ENCODE measurements at places on chromosomes 5 and 9.

DNA sequence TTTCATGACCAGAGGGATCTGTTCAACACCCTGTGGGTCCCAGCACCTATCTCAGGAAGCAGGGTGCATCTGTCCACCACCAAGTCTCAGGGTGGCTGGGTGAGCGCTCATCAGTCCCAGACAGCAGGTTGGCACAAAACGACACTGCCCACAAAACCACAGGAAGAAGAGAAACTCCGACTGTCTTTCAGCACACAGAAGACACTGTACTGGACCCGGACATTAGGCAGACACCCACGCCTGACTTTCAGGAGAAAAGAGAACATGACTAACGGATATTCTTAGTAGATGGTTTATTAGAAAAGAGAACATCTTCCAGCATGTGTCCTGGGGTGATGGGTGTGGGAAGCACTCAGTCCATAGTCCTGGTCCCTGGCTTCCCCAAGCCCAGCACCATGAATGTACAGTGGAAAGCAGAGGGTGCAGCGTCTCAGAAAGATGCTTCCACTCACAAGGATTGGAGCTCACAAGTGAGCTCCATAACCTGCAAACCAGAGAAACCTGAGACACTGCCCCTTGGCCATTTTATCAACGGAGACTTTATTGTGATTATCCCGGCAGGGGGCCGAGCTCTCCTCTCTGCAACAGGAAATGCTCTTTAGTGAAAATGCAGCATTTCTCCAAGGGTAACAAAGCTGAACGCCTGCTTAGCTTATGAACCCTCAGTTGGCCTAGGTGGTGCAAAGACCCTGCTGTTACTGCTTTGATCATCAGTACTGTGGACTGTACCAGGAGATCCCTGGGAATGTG, 35.8 kb upstream of the LCP2 start:
- DNase-seq, result peak; percentile 96

GRCh38 chr9:85700330-85700729, 41.4 kb downstream of the AGTPBP1 start:
- no peak for DNase-seq

GRCh38 chr5:125251703-125252102, 505.3 kb upstream of the ZNF608 start:
- DNase-seq, result no peak

GRCh38 chr5:75951716-75952115, 131.5 kb upstream of the SV2C start:
- no peak for DNase-seq

DNA sequence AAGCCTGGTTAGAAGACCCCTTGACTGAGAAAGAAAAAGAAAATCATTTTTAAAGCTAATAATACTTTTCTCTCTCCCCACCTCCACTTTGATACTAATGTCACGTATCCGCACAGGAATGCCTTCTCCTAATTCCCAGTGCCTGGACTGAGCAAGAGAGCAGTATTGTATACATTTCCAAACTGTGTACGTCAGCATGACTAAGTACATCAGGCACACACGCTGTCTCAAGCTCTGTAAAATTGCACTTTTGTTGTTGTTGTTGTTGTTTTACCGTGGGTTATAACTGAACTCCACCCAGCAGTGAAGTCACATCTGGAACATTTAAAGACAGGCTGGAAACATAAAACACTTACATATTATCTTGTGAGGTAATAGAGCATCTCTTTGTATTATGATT, 407.6 kb downstream of the DNAH5 start:
- DNase-seq, result no peak

GRCh38 chr9:27379311-27380251, 82.6 kb upstream of the EQTN start:
- DNase-seq, result peak; percentile 39

- DNase-seq, result no peak
Measured at GRCh38 chr9:136257381-136258298, 12.0 kb upstream of the QSOX2 start.

DNA sequence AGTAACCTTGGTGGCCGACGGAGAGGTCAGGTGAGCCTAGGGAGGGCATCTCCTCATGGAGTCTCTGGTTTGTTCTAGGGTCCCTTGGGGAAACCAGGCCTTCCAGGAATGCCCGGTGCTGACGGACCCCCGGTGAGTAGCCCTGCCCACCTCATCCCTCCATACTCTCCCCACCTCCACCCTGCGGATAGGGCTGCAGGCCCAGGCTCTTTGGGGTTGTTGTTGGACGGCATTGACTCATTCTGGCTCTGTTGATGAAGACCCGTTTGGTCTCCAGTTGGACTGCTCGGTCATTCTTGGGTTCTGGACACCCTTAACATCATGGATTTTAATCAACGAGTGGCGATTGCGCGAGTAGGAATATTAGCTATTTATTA, 112.3 kb upstream of the FCN2 start:
- no peak for DNase-seq

DNA sequence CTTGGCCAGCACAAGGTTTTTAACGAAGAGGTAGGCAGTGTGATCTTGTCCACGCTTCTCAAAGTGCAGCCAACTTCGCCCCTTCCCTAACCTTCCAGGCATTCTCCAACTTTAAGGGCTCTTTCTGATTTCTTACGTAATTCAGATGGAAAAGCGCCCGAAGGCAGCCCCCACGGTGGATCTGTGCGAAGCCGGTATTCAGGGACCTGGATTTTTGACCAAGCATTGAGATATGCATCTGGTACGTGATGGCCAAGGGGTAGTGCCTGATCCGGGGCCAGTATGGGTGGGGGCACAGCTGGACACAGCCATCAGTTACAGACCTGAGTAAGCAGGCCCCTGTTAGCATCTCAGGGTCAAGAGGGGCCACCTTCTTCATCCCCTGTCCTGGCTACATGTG, 80.0 kb downstream of the AMBP start:
- DNase-seq, result no peak

DNA sequence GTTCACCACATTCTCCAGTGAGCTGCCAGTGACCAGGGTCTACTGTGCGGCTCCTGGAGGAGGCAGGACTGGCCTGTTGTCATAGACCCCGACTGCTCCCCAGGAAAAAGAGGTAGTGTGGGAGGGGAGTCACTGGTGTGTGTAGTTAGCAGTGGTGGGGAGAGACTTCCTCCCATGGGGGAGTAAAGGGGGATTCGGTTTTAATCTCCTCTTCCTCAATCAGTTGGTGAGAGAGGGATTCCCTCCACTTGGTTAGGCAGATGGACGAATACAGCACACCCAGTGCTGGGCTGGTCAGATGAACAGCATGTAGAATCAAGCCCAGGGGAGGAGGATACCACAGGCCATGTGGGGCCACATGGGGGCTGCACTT, 207.6 kb upstream of the S1PR3 start:
- DNase-seq, result no peak

- DNase-seq, result no peak
Measured at GRCh38 chr9:109167716-109168115, 667 bp upstream of the FRRS1L start.

GRCh38 chr5:127804886-127805426, 101.8 kb downstream of the CCDC192 start:
- DNase-seq, result no peak

DNA sequence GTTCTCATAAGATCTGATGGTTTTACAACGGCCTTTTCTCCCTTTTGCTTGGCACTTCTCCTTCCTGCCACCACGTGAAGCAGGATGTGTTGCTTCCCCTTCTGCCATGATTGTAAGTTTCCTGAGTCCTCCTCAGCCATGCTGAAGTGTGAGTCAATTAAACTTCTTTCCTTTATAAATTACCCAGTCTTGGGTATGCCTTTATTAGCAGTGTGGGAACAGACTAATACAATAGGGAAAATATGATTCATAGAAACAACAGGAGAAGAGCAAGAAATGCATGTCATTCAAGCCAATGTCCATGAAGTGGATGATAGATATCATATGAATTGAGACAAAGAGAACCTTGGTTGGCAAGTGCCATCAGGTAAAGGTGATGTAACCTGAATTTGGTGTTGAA, 128.3 kb upstream of the HAPLN1 start:
- DNase-seq, result peak; percentile 29

- DNase-seq, result no peak
Measured at GRCh38 chr9:21810388-21810787, 8.0 kb downstream of the MTAP start.

DNA sequence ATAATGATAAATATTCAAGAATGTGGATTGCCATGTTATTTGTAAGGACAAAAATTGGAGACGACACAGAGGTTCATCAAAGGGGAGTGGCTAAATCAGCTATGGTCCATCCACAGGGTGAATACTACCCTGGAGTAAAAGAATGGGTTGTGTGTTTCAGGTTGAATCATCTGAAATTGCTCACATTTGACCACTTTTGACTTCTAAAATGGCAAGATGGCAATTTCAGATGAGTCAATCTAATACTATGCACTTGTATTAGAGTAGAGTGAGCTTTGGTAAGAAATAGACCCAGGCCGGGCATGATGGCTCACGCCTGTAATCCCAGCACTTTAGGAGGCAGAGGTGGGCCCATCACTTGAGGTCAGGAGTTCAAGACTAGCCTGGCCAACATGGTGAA, 131.8 kb downstream of the GAPVD1 start:
- no peak for DNase-seq

DNA sequence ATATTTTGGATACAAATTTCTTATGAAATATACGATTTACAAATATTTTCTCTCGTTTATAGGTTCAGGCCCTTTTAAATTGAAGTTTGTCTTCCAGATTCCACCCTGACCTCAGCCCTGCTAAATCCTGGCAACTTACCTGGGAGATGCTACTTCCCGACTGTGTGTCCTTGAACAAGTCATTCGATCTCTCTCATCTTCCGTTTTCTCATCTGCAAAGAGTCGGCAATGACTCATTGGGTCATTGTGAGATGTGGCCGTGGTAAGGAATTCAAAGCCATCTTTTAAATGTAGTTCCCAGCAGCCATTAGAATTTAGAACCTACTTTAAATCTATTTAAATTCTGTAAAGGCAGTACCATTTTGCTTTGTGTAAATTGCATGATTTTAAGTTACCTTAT, 72.5 kb downstream of the LHX2 start:
- no peak for DNase-seq

DNA sequence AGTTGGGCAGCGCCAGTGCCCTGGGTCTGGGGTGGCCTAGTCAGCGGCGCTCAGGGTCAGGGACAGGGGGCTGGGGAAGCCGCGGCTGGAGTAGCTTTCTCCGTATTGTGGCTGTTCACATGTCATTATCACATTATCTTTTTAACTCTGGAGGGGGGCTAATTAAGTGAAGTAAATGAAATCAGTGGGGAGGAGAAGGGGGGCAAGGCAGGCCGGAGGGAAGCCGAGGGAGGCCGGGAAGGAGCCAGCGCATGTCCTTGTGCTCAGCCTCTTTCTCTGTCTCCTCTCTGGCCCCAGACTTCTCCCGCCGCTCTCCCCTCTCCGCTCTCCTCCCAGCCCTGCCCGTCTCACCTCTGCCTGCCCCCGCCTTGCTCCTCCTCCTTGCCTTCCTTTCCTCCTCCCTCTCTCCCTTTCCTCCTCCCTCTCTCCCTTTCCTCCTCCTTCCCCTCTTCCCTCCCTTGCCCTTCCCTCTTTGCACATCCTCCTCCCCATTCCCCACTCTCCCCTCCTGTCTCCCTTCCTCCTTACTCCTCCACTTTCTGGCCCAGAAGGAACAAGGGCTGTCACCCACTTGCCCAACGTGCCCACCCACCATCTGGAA, 38.7 kb downstream of the ASS1 start:
- no peak for DNase-seq

GRCh38 chr5:55063899-55064298, 38.5 kb upstream of the GZMA start:
- DNase-seq, result no peak

Data from inflammatory macrophage (primary cell).